Right cardiac atrium (tissue), 5 donors: ENCODE measurements at places on chromosomes 13 and 19. TPM values are rescaled to one million over a fixed set of nuclear protein-coding genes. Genes with fewer than 3 reads are reported as not detected.

- DNase-seq = no peak
Observed at GRCh38 chr13:78325585-78325984, 277.8 kb downstream of the POU4F1 start.

- DNase-seq = no peak
Observed at GRCh38 chr19:23381114-23381513, 14.2 kb downstream of the ZNF91 start.

DNA sequence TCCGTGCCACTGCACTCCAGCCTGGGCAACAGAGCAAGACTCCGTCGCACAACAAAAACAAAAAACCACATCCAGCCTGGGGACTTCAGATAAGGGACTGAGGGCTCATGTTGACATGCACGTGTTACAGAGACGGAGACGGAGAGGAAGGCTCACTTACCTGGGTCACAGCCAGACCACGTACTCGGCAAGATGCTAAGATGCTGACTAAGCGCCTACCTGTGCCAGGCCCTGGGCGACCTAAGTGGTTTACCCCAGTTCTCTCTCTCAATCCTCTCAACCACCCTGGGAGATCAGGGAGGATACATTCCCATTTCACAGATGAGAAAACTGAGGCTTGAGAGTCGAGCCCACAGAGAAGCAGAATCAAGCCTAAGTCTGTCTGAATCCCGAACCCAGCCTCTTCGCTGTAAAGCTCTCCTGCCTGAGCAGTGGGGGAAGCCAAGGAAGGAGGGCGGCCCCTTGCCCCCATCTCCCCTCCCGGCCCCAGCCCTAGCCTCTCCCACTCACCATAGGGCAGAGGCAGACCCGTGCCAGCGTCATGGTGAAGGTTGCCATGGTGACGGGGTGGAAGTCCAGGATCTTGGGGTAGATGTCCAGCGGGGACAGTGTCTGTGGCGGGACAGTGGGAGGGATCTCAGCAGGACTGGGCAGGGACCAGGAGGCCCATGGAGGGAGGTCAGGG is 13.5 kb downstream of the ERCC2 start:
- no peak for DNase-seq

The GPR12 gene
- total RNA-seq = not detected
